ENCODE measurements at places on chromosomes 11 and 22. TPM values are rescaled to one million over a fixed set of nuclear protein-coding genes. Genes with fewer than 3 reads are reported as not detected.

TCN1 gene
- not detected for polyA plus RNA-seq

ANGPTL5 gene
- polyA plus RNA-seq, result 0.42 TPM

LRRC56 gene
- 0.13 TPM for polyA plus RNA-seq

UBTFL1 gene
- not detected for polyA plus RNA-seq

SPTBN2 gene
- 78.9 TPM for polyA plus RNA-seq

APOL5 gene
- not detected for polyA plus RNA-seq

MRGPRF gene
- polyA plus RNA-seq, result not detected

TMEM121B gene
- 3.7 TPM for polyA plus RNA-seq

CCDC89 gene
- polyA plus RNA-seq, result not detected

PDGFB gene
- 1.1 TPM for polyA plus RNA-seq

ZW10 gene
- 9.5 TPM for polyA plus RNA-seq

PPP1CA gene
- 30.5 TPM for polyA plus RNA-seq

NTM gene
- 320 TPM for polyA plus RNA-seq

HEPACAM gene
- 9.0 TPM for polyA plus RNA-seq

EIF4G2 gene
- polyA plus RNA-seq, result 288 TPM

PTPRCAP gene
- polyA plus RNA-seq, result 1.0 TPM

APOA5 gene
- not detected for polyA plus RNA-seq

OOSP2 gene
- polyA plus RNA-seq, result not detected

Measured in Purkinje cell (primary cell).